ENCODE measurements at places on chromosomes 11 and 22.

GRCh38 chr22:24440718-24441405, 13.5 kb downstream of the ADORA2A start:
- no peak for DNase-seq

- DNase-seq, result no peak
These were observed 30.3 kb downstream of the PDGFB start for GRCh38 chr22:39214383-39215069.

DNA sequence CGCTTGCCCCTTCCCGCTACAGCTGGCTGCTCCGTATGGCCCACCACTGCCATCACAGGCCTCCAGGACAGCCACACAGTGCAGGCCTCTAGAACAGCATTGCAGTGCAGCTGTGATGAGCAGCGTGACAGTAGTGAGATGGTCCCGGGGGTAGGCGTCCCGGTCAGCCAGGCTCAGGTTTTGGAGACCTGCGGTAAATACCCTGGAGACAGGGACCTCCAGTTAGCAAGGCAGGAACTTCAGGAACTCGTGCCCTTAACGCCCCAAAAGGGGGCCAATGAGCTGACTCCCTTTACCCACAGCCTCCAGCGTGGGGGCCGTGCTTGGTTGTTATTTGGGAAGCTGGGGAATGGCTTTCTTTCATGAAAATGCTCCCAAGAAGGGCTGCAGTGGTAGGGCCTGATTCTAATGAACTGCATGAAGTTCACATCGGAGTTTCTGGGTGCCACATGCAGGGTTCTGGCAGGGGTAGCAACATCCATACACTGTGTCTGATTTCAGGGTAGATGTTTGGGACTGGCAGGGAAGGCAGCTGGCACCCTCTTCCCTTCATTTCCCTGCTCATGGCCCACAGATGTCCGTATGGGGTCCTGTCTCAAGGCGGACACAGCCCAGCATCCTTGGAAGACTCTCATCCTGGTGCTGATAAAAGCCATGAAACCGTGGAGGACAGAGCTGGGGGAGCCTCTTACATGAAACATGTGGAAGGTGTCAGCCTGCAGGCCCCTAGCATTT, 440.5 kb downstream of the TBC1D22A start:
- no peak for DNase-seq

- no peak for DNase-seq
These were observed 43.2 kb upstream of the CHKA start for GRCh38 chr11:68164437-68164836.

GRCh38 chr11:33931067-33931466, 39.2 kb upstream of the LMO2 start:
- DNase-seq, result no peak

DNA sequence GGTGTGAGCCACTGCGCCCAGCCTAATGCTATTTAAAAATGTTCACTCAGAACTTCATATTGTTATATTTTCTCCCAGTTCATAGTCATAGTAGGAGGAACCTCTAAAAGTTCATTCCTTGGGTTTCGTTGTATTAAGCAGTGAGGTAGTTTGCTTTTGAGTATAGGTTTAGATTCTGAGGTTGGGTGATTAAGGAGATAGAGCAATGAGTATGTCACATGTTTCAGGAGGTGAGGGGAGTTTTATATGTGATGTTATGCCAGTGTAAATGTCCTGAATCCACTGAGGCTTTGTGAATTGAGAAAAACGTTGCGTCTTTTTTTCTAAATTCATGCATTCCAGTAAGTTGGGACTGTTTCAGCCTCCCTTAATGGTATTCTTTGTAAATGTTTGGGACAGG, 4.2 kb downstream of the UBE2L3 start:
- no peak for DNase-seq

GRCh38 chr22:30460147-30460546, 11.7 kb downstream of the SEC14L3 start:
- no peak for DNase-seq

GRCh38 chr22:41505511-41506220, 36.7 kb downstream of the ACO2 start:
- no peak for DNase-seq

GRCh38 chr11:78386215-78386941, 31.2 kb downstream of the GAB2 start:
- DNase-seq, result no peak

- no peak for DNase-seq
These were observed 79.9 kb downstream of the TTC28 start for GRCh38 chr22:28599693-28600092.
